ENCODE measurements at places on chromosomes 4 and X.

GRCh38 chrX:112011376-112011775 lies 71.2 kb downstream of the TRPC5 start:
- no peak for DNase-seq

DNA sequence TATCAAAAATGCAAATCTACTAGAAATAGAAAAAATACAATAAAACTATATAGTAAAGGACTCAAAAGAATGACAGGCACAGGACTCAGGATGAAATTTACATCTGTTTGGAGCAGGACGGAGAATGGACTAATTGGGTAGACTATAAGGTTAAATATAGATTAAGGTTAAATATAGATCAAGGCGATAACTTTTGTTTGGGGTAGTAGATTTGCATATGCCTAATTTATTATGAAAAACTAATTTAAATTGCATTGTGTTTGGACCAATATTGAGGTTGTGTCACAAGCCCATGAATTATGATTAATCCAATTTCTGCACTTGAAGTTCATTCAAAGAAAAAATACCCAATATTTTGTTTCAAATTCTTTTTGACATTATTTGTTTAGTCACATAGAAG lies 31.0 kb downstream of the MTHFD2L start:
- DNase-seq = no peak

DNA sequence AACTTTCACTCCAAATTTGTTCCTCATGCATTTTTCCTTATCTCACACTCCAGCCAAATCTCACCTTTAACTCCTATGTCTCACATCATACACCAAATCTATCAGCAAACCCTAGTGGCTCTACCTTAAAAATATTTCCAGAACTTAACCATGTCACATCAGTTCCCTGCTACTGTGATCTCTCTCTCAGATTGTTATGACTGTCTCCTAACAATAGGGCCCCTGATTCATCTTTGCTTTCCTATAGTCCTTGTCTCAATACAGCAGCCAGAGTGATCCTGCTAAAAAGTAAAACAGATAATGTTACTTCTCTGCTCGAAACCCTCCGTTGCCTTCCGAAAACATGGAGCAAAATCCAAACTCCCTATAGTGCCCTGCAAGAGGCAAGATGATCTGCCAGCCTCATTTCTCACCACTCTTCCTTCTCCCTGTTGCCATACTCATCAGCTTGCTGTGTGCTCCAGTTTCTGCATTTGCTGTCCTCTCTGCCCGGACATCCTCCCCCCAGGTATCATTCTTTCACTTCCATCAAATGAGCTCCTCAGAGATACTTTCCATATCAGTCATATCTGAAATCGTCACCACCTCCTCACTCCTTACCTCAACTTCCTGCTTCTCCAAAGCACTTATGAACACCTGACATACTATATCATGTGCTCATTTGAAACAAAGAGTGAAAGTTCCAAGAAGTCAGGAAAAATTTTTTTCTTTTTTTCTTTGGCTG lies 293.4 kb upstream of the NR3C2 start:
- DNase-seq = no peak

GRCh38 chrX:136781180-136781797 lies 557 bp upstream of the ARHGEF6 start:
- DNase-seq = no peak

DNA sequence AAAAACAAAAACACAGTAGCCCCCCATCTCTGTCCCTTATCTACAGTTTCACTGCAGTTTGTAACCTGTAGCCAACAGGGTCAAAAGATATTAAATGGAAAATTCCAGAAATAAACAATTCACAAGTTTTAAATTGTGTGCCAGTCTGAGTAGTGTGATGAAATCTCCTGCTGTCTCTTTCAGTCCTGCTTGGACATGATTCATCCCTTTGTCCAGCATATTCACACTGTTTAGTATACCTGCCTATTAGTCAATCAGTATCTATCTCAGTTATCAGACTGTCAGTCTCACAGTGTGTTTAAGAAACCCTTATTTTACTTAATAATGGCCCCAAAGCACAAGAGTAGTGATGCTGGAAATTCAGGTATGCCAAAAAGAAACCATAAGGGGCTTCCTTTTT lies 21.9 kb downstream of the CNOT6L start:
- DNase-seq = no peak

GRCh38 chr4:13988353-13989305 lies 361.1 kb upstream of the BOD1L1 start:
- DNase-seq = no peak

GRCh38 chrX:153469811-153470410 lies 465 bp downstream of the HAUS7 start:
- no peak for DNase-seq

DNA sequence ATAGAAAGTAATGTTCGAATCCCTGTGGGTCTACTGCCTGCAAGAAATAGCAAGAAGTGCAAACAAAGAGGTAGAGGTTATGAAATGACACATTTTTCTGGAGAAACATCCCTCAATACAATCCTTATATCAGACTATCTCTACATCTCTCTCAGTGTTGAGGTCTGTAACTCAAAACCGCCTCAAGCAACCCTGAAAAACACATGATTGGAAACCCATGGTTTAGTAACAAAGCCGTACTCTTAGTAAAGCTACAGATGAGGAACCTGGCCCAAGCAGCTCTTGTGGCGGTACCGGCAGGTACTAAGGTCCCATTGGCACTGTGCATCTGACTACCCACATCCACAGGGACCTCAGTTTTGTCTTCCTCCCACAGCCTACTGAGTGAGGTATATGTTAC lies 53.9 kb downstream of the IRF2 start:
- DNase-seq = no peak

DNA sequence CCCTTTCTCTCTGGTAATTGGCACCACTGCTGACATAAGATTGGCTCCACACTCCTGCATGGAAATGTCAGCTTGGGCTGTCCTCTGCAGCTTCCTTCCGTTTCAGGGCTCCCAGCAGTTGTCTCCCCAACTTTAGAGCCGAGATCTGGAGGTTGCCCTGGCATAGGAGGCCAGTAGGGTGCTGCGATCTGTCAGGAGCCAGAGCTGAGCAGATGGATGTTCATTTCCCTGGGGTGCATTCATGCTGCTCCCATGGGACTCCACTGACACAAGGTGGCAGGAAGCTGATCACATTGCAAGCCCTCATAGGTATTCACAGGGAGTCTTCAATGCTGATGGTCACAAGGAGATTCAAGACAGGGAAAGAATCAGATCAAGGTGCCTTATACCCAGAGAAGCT lies 116.6 kb upstream of the RAI2 start:
- DNase-seq = no peak

DNA sequence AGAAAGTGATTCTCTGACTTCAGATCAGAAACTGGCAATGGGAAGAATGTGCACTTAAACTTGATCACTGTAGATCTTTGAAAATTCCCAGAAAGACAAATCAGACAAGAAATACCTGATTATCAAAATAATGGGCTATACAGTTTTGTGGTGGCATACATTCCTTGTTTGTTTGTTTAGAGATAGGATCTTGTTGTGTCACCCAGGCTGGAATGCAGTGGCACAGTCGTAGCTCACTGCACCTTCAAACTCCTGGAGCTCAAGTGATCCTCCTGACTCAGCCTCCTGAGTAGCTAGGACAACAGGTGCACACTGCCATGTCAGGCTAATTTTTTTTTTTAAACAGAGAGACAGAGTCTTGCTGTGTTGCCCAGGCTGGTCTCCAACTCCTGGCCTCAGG lies 81.0 kb upstream of the SPRY1 start:
- no peak for DNase-seq

GRCh38 chrX:38165023-38165422 lies 55.6 kb downstream of the SRPX start:
- no peak for DNase-seq

DNA sequence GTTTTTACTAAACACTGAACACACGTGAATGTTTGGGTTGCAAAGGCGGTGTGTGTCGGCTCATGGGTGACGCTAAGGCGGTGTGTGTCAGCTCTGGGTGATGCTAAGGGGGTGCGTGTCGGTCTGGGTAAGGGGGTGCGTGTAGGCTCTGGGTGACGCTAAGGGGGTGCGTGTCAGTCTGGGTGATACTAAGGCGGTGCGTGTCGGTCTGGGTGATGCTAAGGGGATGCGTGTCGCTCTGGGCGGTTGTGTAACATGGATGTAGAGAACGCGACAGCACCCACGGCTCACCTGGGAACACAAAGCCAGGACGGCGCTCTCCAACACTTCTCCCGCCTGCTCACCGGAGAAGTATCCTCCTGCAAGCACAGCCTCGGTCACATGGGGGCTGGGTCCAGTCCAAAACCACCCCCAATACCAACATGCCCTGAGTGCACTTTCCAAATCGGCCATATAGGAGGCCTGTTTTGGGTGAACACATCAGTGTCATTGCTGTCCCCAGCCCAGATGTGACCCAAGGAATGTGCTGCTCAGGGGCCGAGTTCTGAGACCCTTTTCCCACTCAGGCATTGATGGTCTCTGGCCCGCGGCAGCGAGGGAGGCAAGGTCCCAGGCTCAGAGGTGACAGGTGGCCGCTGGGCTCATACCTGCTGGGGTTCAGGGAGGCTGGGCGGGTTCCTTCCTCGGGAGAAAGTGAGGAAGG lies 67.1 kb downstream of the ACOX3 start:
- no peak for DNase-seq

DNA sequence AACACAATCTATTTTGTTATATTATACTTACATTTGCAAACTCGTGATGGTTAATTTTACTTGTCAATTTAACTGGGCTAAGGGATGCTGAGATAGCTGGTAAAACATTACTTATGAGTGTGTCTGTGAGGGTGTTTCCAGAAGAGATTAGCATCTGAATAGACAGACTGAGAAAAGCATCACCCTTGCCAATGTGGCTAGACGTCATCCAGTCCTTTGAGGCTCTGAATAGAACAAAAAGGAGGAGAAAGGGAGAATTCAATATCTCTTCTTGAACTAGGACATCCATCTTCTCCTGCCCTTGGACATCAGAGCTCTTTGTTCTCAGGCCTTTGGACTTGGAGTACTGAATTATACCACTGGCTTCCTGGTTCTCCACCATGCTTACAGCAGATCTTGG lies 154.6 kb downstream of the EPHA5 start:
- no peak for DNase-seq

Measured in left renal cortex interstitium (tissue), 4 donors.